NK-92 treated with Interleukin-12 subunit alpha and Interleukin-12 subunit beta, amount 100 ng/mL, for 24 hours (cell line): ENCODE measurements at places on chromosomes 6 and 20.

GRCh38 chr6:150230832-150231524 lies 88.1 kb downstream of the PPP1R14C start:
- DNase-seq = no peak

GRCh38 chr20:40654876-40655275 lies 34.2 kb downstream of the MAFB start:
- DNase-seq = no peak

DNA sequence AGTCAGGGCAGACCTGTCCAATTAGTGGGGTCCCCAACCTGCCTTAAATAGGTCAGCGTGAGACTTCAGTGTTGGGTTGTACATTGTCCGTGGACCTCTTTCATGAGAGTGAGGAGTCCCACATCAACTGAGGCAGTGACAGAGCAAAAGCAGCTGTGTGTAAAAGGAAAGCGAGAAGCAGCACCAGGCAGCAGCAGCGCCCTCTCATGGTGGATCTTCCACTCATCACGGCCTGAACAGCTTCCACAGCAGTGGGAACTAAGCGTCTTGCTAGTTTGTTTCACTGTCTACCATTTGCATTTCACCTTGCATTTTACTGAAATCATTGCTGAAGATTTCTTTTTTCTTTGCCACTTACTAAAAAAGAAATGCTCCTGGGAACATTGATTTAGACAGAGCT lies 333.8 kb downstream of the PKHD1 start:
- DNase-seq = no peak

GRCh38 chr20:57107208-57107607 lies 159.2 kb downstream of the BMP7 start:
- DNase-seq = no peak

GRCh38 chr6:50007819-50008218 lies 14.0 kb downstream of the DEFB110 start:
- DNase-seq = no peak

DNA sequence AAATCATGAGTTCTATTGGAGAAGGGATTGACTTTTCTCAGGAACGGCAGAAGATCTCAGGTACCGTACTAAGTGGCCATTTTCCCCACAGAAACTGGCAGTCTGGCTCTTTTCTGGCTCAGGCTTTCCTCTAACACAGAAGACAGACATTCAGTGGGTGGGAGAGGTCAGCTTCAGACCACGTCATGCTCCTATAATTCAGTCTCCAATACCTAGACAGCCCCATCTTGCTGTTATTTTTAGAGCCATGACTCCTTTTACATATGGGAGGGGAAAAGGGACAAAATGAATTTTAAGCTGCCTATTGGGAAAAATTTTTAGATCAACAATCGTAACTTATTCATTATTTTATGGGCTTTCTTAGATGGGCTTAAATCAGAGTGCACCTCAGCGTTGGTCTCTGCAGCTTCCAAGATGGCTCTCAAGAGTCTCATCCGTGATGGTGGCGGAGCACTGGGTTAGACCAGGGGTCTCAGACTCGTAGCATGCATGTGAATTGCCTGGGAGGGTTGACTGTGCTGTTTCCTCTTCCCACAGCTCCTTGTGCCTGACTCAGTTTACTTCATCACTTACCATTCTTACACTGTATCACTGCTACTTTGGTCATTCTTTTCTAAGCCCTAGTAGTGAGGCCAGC lies 86.9 kb downstream of the TCP11 start:
- no peak for DNase-seq

DNA sequence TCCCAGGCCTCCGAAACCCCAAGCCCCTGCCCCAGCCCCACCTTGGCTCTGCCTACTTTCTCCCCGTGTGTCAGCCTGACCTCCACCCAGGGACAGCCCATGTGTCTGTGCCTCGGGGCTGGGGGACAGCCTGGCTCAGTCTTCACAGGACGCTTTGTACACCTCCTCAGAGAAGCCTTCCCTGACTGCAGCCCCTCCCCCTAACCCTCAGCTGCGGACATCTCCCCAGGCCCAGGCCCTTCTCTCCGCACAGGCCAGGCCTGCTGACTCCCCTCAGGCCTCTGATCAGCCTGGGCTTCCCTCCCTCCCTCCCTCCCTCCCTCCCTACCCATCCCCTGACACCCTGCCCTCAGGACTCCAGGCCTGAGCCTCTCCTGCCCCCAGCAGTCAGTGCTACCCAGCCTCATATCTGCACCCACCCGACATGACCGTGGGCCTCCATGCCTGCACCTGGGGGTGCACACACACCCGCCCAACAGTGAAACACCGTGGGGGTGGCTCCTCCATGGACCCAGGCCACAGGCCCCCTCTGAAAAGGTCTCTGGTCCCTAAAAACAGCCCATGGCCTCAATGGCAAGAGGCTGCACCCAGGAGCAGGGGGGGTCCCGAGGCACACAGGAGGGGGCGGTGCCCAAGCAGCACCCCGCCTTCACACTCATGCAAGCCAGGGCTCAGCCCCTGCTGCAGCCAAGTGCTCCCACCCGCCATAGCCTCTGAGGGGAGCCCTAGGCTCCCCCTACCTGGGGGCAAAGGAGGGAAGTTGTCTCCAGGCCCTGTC lies 12.9 kb downstream of the LAMA5 start:
- DNase-seq = no peak

DNA sequence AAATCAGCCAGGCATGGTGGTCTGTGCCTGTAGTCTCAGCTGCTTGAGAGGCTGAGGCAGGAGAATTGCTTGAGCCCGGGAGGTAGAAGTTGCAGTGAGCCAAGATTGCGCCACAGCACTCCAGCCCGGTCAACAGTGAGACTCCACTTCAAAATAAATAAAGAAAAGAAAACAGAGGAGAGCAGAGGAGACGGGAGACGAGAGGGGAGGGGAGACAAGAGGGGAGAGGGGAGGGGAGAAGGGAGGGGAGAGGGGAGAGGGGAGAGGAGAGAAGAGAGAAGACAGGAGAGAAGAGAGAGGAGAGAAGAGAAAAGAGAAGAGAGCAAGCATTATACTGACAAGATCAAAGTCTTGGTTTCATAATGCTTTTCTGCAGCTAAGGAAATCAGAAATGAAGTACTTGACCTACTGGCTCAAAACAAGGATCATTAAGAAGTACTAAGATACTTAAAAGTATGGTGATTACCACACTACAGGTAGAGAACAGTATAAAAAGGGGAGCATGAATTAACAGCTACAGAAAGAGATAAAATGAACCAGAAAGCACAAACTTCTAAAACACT lies 30.5 kb downstream of the FAM8A1 start:
- no peak for DNase-seq

DNA sequence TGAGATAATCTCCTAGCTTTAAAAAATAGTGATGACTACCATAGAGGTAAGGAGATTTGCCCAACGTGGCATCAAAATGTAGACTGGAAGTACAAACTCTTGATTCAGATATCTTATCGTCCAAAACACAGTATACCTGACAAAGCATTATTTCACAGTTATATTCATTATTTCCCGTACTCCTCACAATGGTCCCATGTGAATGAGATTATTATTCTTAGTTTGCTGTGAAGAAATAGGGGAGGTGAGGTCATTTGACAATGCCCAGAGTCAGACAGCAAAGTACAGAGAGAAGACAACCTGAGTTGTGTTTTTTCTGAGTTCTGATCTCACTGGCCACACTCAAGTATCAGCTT lies 1.2 kb upstream of the TFB1M start:
- DNase-seq = no peak

DNA sequence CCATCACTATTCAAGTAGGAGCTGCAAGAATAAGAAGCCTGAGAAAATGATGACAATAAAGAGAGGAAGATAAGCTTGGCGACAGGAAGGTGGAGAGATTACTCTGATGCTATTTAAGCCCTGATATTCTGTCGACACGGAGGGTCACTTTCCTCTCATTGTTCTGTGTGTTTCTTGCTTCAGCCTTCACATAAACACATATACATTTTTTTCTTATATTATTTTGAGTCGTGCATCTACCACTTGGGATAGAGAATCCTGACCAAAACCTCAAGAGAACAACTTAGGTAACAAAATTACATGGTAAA lies 10.5 kb downstream of the PTCHD4 start:
- no peak for DNase-seq

GRCh38 chr6:140276133-140276532 lies 901.7 kb upstream of the CITED2 start:
- no peak for DNase-seq

DNA sequence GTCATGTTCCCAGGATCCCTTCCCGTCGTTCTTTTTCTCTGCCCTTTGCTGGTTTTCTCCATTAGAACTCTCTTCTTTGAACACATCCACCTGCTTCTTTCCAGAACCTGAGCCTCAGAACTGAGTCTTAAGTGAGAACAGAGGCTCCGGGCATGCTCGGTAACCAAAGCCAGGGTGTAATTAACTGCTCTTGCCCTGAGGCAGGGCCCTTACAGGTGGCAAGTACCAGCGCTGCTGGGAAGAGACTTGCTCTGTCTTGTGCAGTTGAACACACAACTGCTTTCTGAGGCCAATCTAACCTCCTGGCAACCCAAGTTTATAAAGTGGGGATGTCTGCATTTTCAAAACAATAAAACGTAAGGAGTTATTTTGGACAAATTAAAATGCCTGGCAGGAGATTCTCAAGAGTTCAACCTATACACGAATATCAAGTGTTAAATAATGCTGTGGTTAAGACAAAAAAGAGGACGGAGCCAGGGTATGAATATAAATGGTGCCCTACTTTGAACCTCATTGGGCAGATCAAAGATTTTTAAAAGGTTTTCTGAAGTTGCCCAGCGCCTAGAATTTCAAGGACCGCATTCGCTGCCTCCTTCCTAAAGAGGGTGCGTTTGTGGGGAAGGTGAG lies 12.4 kb upstream of the DEK start:
- DNase-seq = no peak

DNA sequence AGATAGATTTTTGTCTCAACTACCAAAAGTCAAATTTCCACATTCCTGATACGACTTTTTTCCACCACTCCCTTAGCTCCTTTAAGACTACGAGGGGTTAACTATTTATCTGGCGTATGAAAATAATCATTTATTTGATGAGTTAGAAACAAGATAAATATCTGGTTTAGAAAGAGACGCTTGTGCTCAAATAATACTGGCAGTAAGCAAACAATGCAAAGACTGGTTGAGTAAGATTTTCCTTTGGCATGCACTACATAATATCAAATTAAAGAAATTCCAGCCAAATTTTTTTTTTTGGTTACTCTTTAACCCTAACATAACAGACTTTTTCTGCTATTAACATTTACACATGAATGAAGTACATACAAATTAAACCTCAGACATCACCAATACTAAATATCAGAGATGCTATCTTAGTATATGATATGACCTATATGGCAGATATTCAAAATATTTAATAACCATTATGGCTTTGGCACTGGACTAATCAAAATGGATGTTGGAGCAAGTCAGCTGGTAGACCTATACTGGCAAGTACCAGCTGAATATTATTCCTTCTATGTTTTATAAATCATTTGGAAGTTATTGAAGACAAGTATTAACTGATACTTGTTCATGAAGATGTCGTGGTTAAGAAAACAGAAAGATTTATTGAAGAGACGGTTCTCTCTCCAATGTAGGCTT lies 345.3 kb downstream of the TFAP2B start:
- no peak for DNase-seq

GRCh38 chr6:126701676-126702560 lies 362.0 kb downstream of the CENPW start:
- no peak for DNase-seq

- no peak for DNase-seq
Measured at GRCh38 chr6:123810214-123810613, 6.5 kb downstream of the NKAIN2 start.

DNA sequence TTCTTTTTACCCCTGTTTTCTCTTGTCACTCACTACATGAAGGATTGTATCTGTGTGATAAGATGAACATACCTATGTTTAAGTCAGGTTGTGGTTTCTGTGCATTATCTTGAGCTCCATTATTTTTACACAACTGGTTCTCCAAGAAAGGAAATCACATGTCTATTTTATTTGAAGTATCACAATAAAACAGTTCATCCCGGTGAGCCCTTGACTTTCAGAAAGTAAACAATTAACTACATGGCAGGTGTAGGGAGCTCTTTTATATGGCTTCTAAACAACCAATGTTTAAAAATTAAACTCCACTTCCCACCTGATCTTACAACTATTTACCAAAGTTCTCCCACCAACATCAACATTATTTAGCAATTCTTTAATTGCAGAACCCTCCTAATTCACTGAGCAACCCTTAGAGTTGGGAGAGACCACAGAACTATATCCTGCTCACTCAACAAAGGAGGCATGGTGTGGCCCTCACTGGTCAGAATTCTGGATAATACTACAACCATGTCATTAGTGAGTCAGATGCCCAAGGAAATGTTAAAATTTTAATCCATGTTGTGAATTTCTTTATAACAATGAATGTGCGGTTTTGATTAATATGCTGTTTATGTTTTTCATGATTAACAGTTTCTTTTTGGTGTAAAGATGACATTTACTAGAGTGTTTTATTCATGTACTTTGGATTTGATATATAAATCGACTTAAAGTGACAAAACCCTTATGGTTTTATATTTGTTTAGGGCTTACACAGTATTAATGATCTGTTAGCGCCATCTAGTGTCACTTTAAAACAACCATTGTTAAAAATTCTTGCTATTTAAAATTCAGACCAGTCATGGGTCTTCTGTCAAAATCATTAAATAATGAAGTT lies 50.0 kb upstream of the SCGN start:
- no peak for DNase-seq

- no peak for DNase-seq
Measured at GRCh38 chr20:33635341-33635740, 26.8 kb upstream of the C20orf144 start.

GRCh38 chr6:138089325-138089724 lies 17.9 kb downstream of the PERP start:
- no peak for DNase-seq

DNA sequence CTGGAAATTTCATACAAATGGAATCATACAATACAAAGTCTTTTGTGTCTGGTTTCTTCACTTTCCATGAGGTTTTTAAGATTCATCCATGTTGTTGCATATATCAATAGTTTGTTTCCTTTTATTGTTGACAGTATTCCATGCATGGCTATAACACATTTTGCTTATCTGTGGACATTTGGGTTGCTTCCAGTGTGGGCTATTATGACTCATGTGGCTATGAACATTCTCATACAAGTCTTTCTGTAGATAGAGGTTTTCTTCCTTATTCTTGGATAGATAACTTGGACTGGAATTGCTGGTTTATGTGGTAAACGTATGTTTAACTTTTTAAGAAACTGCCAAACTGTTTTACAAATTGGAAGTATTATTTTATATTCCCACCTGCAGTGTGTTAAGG lies 30.0 kb upstream of the KIF6 start:
- no peak for DNase-seq

GRCh38 chr6:4561773-4562400 lies 214.3 kb upstream of the CDYL start:
- DNase-seq = no peak
